Suprapubic skin (tissue), 4 donors: ENCODE measurements at places on chromosomes 3 and 15. TPM values are rescaled to one million over a fixed set of nuclear protein-coding genes. Genes with fewer than 3 reads are reported as not detected.

GP9 gene
- not detected for total RNA-seq

ZDHHC19 gene
- not detected for total RNA-seq

LAMB2 gene
- total RNA-seq: 333 TPM

CHRM5 gene
- total RNA-seq: not detected

WNT7A gene
- 2.4 TPM for total RNA-seq

GRCh38 chr15:39830166-39830565 lies 47.5 kb upstream of the FSIP1 start:
- no peak for DNase-seq

GRCh38 chr3:125165189-125165947 lies 47.2 kb downstream of the SLC12A8 start:
- DNase-seq: no peak

- no peak for DNase-seq
Observed at GRCh38 chr3:882533-882932, 210.3 kb upstream of the CNTN6 start.

GRCh38 chr15:95940431-95940985 lies 390.0 kb upstream of the NR2F2 start:
- DNase-seq: no peak

- no peak for DNase-seq
Observed at GRCh38 chr3:11734-12133, 184.8 kb upstream of the CHL1 start.

- DNase-seq: no peak
Observed at GRCh38 chr3:140760324-140761075, 82.6 kb downstream of the TRIM42 start.

- no peak for DNase-seq
Observed at GRCh38 chr15:72220687-72221086, 10.3 kb downstream of the PKM start.
